Activated CD8-positive, alpha-beta T cell treated with anti-CD3 and anti-CD28 coated beads, Interleukin-2, amount 10 ng/mL, durations not matched to agents 7 days and 5 days (primary cell): ENCODE measurements at places on chromosomes 11 and 22. TPM values are rescaled to one million over a fixed set of nuclear protein-coding genes. Genes with fewer than 3 reads are reported as not detected.

Gene MEI1
- total RNA-seq: 48.4 TPM

Gene SYTL2
- 29.3 TPM for total RNA-seq

Gene SNX32
- total RNA-seq: 1.6 TPM

Gene CBL
- 43.6 TPM for total RNA-seq

Gene UPK2
- not detected for total RNA-seq

- no peak for DNase-seq
Observed at GRCh38 chr11:109507836-109508561, 86.0 kb downstream of the C11orf87 start.

DNA sequence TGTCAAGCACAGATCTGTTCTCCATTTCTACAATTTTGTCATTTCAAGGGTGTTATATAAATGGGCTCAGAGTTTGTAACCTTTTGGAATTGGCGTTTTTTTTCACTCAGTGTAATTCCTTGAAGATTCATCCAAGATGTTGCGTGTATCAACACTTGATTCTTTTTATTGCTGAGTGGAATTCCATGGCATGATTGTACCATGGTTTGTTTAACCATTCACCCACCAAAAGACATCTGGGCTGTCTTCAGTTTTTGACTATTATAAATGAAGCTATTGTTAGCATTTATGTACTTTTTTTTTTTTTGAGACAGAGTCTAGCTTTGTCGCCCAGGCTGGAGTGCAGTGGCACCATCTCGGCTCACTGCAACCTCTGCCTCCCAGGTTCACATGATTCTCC, 2.9 kb downstream of the OOSP1 start:
- DNase-seq: no peak

- no peak for DNase-seq
Observed at GRCh38 chr11:132564091-132564885, 968.0 kb downstream of the OPCML start.

GRCh38 chr11:8228231-8228630, 35.4 kb downstream of the LMO1 start:
- no peak for DNase-seq

- DNase-seq: no peak
Observed at GRCh38 chr11:69463181-69463994, 18.1 kb upstream of the LINC01488 start.

GRCh38 chr11:17906436-17906835, 106.4 kb downstream of the SERGEF start:
- no peak for DNase-seq
